Upper lobe of left lung (tissue), 6 donors: ENCODE measurements at places on chromosomes 7 and 10. TPM values are rescaled to one million over a fixed set of nuclear protein-coding genes. Genes with fewer than 3 reads are reported as not detected.

The RSBN1L gene
- 17.8 TPM for total RNA-seq

The CTAGE4 gene
- 3.0 TPM for total RNA-seq

The NFE2L3 gene
- total RNA-seq: 7.0 TPM

The LOXL4 gene
- 6.8 TPM for total RNA-seq

- no peak overlapping the region for H3K27ac ChIP-seq
- H3K4me1 ChIP-seq: no peaks in the 10 kb centered on the region
- H3K4me3 ChIP-seq: no peak overlapping the region
- no peaks in the 10 kb centered on the region for H3K27me3 ChIP-seq
- DNase-seq: no peak
- H3K36me3 ChIP-seq: no peaks in the 10 kb centered on the region
Measured at GRCh38 chr7:18407385-18407784, 88.2 kb upstream of the HDAC9 start.

DNA sequence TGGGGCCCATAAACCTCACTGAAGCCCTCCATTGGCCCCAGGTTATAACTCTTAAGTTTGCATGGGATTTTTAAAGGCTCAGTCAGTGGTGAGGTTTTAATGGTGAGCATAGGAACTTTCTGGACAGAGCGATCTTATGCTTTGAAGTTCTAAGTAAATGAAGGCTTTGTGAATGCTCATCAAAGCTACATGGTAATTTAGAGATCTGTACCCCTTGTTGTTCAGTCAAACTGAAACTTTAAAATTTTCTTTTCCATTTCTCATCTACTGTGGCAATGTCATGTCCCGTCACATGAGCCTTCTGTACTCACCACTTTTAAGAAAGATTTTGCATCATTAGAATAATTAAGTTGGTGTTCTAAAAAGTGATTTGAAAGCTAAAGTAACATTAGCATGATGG lies 39.9 kb downstream of the CHN2 start:
- no peaks in the 10 kb centered on the region for H3K4me1 ChIP-seq
- H3K27ac ChIP-seq: no peak overlapping the region
- H3K36me3 ChIP-seq: no peaks in the 10 kb centered on the region
- no peaks in the 10 kb centered on the region for H3K27me3 ChIP-seq
- H3K4me3 ChIP-seq: no peak overlapping the region

DNA sequence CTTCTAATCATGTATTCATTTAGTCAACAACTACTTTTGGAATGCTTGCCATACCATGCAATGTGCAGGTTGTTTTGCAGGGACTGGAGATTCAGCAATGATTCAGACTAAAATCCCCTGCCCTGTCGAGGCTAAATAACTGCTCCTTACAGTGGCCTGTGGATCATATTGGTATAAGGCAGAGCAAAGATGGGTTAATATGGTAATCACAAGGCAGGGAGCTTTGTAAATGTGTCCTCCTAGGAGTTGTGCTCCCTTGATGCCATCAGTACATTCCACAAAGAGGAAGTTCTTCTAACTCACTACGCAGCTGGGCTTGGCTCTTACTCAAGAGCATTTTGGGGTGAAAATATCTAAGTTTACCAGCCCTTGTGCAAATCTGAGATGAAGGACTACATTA lies 614 bp upstream of the IFIT2 start:
- DNase-seq: peak; percentile 54
- H3K27me3 ChIP-seq: no peaks in the 10 kb centered on the region
- H3K36me3 ChIP-seq: peaks cover 4% of the 10 kb centered on the region
- peaks cover 32% of the 10 kb centered on the region for H3K4me1 ChIP-seq

GRCh38 chr10:125607689-125608290 lies 75.2 kb downstream of the TEX36 start:
- DNase-seq: no peak
- no peak overlapping the region for H3K27ac ChIP-seq
- no peaks in the 10 kb centered on the region for H3K36me3 ChIP-seq
- no peaks in the 10 kb centered on the region for H3K4me1 ChIP-seq

DNA sequence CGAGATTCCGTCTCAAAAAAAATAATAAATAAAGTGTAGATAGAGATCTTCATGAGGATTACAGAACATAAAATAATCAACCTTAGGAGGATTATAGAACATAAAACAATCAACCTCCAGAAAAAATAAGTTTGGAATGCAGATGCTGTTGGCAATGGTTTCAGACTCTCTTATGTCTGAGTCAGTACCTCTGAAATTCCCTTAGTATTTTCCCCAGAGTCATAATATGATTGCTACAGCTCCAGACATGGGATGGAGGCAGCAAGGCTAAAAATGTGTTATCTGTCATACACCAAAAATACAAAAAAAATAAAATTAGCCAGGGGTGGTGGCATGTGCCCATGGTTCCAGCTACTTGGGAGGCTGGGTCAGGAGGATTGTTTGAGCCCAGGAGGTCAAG lies 22.2 kb downstream of the CADPS2 start:
- H3K27ac ChIP-seq: no peak overlapping the region
- H3K4me1 ChIP-seq: peaks cover 16% of the 10 kb centered on the region
- no peak overlapping the region for H3K4me3 ChIP-seq
- no peak for DNase-seq

- no peaks in the 10 kb centered on the region for H3K36me3 ChIP-seq
- no peak for DNase-seq
- no peak overlapping the region for H3K27ac ChIP-seq
- H3K4me3 ChIP-seq: no peak overlapping the region
- H3K27me3 ChIP-seq: no peaks in the 10 kb centered on the region
Measured at GRCh38 chr10:5013385-5013784, 9.7 kb upstream of the AKR1C2 start.

GRCh38 chr7:127438836-127439235 lies 46.3 kb upstream of the ZNF800 start:
- H3K36me3 ChIP-seq: no peaks in the 10 kb centered on the region
- no peaks in the 10 kb centered on the region for H3K27me3 ChIP-seq
- no peaks in the 10 kb centered on the region for H3K4me1 ChIP-seq

- H3K27me3 ChIP-seq: no peaks in the 10 kb centered on the region
- H3K4me3 ChIP-seq: no peak overlapping the region
- peaks cover 5% of the 10 kb centered on the region for H3K4me1 ChIP-seq
- peak overlapping the region; percentile 44 for H3K27ac ChIP-seq
- no peak for DNase-seq
- no peaks in the 10 kb centered on the region for H3K36me3 ChIP-seq
Measured at GRCh38 chr7:130350945-130351790, 6.6 kb downstream of the CPA5 start.

DNA sequence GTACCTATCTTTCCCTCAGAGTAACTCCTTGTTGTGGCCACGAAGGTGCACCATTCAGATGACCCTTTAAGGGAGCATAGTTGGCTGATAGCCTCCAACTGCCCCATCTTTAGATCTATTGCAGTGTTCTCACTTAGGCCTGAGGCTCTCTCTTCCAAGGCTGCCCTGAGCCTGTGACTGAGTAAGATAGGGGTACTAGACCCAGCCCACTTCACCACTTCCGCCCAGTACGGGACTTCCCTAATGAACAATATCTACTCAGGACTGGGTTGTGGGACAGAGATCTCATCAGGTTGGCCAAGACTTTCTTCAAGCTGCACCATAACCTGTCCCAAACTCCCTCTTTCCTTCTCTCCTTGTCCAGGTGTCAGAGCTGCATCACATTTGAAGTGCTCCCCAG lies 5.7 kb upstream of the GNAI1 start:
- H3K36me3 ChIP-seq: no peaks in the 10 kb centered on the region
- no peak overlapping the region for H3K27ac ChIP-seq
- no peak overlapping the region for H3K4me3 ChIP-seq
- DNase-seq: no peak

DNA sequence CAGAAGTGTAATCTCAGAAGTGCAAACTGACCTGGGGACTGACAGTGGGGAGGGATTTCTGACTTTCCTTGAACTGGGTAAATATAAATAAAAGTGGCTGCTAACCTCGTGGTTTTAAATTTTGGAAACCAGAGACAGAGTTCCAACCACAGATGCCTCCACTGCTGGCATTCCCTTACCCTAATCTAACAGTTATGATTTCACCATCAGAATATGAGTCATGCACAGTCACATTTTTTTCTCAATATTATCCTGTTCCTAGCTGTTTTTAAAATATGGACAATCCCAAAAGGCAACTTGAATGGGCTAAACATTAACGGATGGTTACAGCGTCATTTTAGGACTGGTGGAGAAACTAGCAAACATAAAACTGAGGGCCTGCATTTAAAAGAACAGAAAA lies 264.3 kb upstream of the INHBA start:
- no peak overlapping the region for H3K4me3 ChIP-seq
- H3K27me3 ChIP-seq: no peaks in the 10 kb centered on the region
- H3K36me3 ChIP-seq: peaks cover 36% of the 10 kb centered on the region
- H3K4me1 ChIP-seq: no peaks in the 10 kb centered on the region

- no peaks in the 10 kb centered on the region for H3K36me3 ChIP-seq
- no peak overlapping the region for H3K4me3 ChIP-seq
- no peaks in the 10 kb centered on the region for H3K27me3 ChIP-seq
- H3K4me1 ChIP-seq: peaks cover 28% of the 10 kb centered on the region
Measured at GRCh38 chr7:105829681-105830322, 46.6 kb downstream of the ATXN7L1 start.

- H3K27ac ChIP-seq: no peak overlapping the region
- no peak overlapping the region for H3K4me3 ChIP-seq
- no peaks in the 10 kb centered on the region for H3K27me3 ChIP-seq
Measured at GRCh38 chr7:3917436-3917835, 616.4 kb downstream of the SDK1 start.

DNA sequence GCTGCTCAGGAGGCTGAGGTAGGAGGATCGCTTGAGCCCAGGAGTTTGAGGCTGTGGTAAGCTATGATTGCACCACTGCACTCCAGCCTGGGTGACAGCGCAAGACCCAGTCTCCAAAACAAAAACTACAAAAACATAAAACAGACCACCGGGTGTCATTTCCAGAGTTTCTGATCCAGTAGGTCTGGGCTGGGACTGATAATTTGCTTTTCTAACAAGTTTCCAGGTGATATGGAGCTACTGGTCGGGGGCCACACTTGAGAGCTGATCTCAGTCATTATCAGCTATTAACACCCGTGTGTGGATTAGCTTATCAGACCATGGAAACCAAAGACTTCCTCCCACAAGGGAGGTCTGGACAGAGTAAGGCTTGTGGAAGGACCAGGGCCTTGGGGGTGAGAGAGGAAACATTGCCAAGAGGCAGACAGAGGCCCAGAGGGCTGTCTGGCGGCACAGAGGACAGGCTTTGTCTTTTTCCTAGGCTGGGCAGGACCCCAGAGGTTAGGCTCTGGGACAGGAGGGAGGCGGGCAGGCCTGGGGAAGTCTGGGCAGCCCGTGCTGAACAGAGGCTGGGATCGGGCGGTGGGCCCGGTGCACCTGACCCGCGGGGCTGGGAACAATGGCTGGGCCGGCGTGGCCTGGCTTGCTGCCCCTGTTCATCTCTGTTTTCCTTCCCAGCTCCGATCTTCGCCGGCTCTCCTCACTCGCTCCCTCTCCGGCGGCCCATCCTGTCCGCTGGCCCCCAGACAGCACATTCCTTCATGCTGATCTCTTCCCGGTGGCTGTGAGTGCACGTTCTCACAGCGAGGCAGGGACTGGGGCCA lies 25.2 kb downstream of the TMEM270 start:
- no peaks in the 10 kb centered on the region for H3K36me3 ChIP-seq
- no peaks in the 10 kb centered on the region for H3K27me3 ChIP-seq
- no peak for DNase-seq
- no peak overlapping the region for H3K4me3 ChIP-seq
- peak overlapping the region; percentile 70 for H3K27ac ChIP-seq

DNA sequence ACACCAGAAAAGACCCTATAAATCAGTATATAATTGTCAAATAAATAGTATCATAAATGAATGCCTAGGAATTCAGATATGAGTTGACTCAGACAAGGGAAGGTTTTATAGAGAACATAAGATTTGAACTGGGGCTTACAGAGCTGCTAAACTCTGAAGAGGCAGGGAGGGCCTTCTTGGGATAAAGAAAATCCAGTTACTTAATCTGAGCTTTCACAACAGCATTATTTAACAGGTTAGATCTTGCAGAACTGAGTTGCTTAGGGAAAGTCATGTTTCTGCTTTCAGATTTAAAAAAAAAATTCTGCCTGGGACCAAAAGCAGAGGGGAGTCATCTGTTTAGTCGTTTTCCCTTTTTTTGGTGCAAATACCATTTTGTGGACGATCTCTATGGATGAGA lies 594.8 kb upstream of the FZD8 start:
- no peaks in the 10 kb centered on the region for H3K4me1 ChIP-seq
- H3K27me3 ChIP-seq: no peaks in the 10 kb centered on the region
- H3K27ac ChIP-seq: no peak overlapping the region
- DNase-seq: no peak

DNA sequence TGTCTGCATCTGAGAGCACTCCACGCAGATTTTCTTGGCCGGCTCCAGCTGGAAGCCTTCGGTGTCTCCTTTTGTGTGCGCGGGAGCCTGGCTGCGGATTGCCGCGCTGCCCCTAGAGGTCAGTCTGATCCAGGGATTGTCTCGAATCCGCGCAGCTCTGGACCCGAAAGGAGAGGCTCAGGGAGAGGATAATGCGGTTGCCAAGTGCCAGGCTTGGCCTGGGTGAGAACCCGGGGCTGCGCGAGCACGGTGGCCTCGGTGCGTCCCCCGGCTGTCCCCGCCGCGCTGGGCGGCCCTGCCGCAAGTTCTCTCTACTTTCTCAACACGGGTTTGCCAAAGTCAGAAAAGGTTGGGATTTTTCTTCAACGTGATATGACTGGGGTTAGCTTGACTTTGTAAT lies 140.9 kb downstream of the ADCYAP1R1 start:
- DNase-seq: peak; percentile 55
- no peak overlapping the region for H3K27ac ChIP-seq
- no peaks in the 10 kb centered on the region for H3K4me1 ChIP-seq
- no peak overlapping the region for H3K4me3 ChIP-seq
- H3K27me3 ChIP-seq: no peaks in the 10 kb centered on the region
- H3K36me3 ChIP-seq: no peaks in the 10 kb centered on the region

- no peaks in the 10 kb centered on the region for H3K36me3 ChIP-seq
- DNase-seq: no peak
- peaks cover 9% of the 10 kb centered on the region for H3K4me1 ChIP-seq
- H3K27ac ChIP-seq: no peak overlapping the region
- no peaks in the 10 kb centered on the region for H3K27me3 ChIP-seq
- H3K4me3 ChIP-seq: no peak overlapping the region
Measured at GRCh38 chr7:84786073-84786472, 400.8 kb downstream of the SEMA3D start.

DNA sequence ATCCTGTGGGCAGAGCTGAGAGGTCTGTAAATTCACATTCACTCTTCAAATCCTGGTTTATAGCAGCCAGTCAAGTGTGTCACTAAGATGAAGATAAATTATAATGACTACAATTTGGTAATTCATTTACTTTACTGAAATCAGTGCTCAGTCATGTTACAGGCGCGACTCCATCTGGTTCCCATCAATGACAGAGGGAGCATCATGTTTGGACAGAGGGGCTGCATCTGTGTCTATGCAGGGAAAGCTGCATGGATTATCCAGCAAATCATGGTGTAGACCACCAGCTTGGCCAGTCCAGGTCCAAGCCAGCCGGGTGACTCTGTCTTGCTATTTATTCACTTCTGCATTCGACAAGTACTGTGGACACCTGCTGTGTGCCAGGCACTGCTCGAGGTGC lies 214.1 kb upstream of the ZNF32 start:
- H3K4me3 ChIP-seq: no peak overlapping the region
- H3K4me1 ChIP-seq: peaks cover 7% of the 10 kb centered on the region
- no peaks in the 10 kb centered on the region for H3K27me3 ChIP-seq
- DNase-seq: no peak
- no peak overlapping the region for H3K27ac ChIP-seq
